Immature natural killer cell (primary cell): ENCODE measurements at places on chromosomes 2 and 18.

- no peaks in the 10 kb centered on the region for H3K4me1 ChIP-seq
- DNase-seq = no peak
- no peak overlapping the region for H3K4me3 ChIP-seq
- no peaks in the 10 kb centered on the region for H3K27me3 ChIP-seq
These were observed 11.9 kb downstream of the CAPN10 start for GRCh38 chr2:240598311-240598911.

DNA sequence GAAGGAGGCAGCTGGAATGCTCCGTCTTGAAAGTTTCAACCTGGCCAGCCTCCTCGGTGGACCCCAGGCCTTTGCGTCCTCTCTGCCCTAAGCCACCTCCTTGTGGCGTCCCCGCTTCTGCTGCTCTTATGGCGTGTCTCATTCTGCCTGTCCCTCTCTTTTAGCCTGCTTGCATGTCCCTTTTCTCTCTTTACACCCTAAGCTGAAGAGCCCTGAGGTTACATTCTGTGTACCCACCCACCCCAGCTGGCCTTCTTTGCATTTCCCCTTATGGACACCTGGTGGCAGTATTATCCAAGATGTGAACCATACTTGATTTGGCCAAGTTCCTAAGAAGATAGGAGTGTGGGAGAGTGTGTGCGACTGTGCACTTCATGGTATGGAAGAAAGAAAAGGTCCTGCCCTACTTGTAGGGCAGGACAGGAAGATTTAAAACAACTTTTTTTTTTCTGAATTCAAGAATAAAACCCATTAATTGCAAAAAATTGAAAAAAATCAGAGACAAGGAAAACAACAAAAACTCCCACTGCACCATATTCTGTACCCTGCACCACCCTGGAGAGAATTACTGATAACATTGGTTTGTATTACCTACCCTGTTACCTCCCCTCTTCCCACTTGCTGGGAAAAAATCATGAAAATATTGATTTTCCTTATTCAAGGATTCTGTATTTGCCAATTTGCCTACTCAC is 77.4 kb downstream of the DYSF start:
- H3K4me3 ChIP-seq = no peak overlapping the region
- DNase-seq = no peak
- H3K27me3 ChIP-seq = peaks cover 4% of the 10 kb centered on the region
- no peaks in the 10 kb centered on the region for H3K4me1 ChIP-seq
- H3K36me3 ChIP-seq = no peaks in the 10 kb centered on the region

DNA sequence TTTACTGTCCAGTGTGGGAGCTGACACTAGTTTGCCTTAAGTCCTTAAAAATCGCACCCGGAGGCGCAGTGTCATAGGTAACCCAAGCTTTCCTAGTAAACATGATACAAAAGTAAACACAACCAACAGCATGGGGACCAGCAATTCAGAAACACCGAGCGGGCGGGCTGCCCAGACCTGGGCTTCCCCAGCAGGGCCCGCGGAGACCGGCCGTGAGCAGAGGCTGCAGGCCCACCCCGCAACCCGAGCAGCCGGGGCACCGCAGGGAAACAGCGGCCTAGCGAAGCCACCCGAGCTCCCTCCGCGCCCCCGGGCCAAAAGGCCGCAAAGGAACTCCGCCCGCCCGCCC is 296 bp downstream of the TTC21B start:
- DNase-seq = no peak
- H3K4me1 ChIP-seq = peaks cover 6% of the 10 kb centered on the region
- H3K4me3 ChIP-seq = no peak overlapping the region
- peaks cover 2% of the 10 kb centered on the region for H3K27me3 ChIP-seq

DNA sequence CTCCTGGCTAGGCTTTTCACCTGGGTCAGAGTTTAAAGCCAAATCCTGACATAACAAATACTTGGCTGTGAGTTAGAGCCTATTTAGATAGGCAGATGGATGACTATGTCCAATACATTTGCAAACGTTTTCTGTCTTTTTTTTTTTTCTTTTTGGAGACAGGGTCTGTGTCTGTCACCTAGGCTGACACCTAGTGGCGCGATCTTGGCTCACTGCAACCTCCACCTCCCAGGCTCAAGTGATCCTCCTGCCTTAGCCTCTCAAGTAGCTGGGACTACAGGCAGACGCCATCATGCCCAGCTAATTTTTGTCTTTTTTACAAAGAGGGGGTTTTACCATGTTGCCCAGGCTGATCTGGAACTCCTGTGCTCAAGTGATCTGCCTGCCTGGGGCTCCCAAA is 124.8 kb downstream of the DYM start:
- H3K4me1 ChIP-seq = peaks cover 12% of the 10 kb centered on the region
- no peaks in the 10 kb centered on the region for H3K36me3 ChIP-seq
- no peak for DNase-seq
- no peak overlapping the region for H3K4me3 ChIP-seq
- H3K27ac ChIP-seq = no peak overlapping the region

DNA sequence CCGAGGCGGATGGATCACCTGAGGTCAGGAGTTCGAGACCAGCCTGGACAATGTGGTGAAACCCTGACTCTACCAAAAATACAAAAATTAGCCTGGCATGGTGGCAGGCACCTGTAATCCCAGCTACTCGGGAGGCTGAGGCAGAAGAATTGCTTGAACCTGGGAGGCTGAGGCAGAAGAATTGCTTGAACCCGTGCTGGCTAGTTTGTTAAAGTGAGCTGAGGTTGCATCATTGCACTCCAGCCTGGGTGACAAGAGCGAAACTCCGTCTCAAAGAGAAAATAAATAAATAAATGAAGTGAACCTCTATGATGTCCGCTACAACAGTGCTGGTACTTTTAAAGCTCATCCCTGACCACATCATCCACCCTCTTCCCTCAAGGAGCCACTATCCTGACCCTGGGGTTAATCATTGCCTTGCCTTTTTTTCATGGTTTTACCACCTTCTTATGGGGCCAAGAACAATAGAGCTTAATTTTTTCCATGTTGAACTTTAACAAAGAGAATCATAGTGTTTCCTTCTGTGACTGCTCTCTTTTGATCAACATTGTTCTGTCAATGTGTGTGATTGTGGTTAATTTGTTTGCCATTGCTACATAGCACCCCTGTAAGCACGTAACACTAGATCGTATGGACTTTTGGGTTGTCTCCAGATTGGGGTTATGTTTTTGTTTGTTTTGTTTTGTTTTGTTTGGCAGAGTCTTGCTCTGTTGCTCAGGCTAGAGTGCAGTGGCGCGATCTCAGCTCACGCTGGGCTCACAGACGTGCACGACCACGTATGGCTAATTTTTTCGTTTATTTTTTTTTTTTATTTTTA is 17.1 kb upstream of the ATRAID start:
- peaks cover 2% of the 10 kb centered on the region for H3K36me3 ChIP-seq
- no peak overlapping the region for H3K4me3 ChIP-seq
- no peaks in the 10 kb centered on the region for H3K4me1 ChIP-seq
- no peak overlapping the region for H3K27ac ChIP-seq

GRCh38 chr2:68103030-68103708 is 40.4 kb upstream of the C1D start:
- H3K4me3 ChIP-seq = no peak overlapping the region
- H3K27me3 ChIP-seq = peaks cover under 1% of the 10 kb centered on the region
- H3K27ac ChIP-seq = no peak overlapping the region
- no peak for DNase-seq

- DNase-seq = no peak
- H3K27ac ChIP-seq = no peak overlapping the region
- no peaks in the 10 kb centered on the region for H3K27me3 ChIP-seq
- no peak overlapping the region for H3K4me3 ChIP-seq
- H3K36me3 ChIP-seq = no peaks in the 10 kb centered on the region
These were observed 112.6 kb upstream of the NT5C1B start for GRCh38 chr2:18701981-18702380.

DNA sequence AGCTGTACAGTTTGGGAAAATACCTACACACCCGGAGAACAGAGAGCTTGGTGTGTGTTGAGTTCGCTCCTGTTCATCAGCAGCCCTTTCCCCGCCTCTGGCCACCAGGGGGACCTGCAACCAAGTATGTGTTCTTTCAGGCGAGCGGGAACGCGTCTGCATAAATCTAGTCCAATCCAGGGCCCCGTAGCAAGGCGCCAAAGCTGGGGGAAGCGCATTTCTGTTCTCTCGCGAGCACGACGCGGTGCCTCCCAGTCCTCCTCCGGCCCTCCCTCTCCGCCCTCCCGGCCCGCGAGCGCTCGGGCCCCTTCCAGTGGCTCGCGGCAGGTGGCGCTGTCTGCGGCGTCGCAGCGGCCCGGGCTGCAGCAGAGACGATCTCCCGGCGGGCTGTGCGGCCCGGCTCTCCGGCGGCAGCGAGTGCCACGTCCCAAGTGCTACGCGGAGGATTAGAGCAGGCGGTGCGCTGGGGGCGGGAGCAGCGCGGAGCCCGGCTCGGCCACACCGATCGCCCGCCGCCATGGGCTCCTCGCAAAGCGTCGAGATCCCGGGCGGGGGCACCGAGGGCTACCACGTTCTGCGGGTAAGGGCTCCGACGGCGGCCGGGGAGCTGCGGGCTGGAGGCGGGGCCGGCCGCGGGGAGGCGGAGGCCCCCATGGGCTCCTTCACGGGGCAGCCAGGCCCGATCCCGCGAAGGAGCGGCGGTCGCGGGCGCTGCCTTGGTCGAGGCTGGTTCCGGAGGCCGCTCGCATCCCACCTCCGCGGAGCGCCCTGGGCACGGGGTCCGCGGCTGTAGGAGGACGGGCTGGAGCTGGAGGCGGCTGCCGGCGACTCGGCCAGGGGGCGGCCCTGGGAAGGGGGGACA is at the start of gene GORASP2:
Gene GORASP2, plus strand, starts transcription at position 430 of the 862 bp plus-strand sequence. Its CDS starts 88 bp downstream, at position 518.
- H3K4me3 ChIP-seq = peak within 1 kb of the TSS; percentile 99
- peak; percentile 98 for DNase-seq
- peaks cover 13% of the 10 kb centered on the region for H3K27me3 ChIP-seq
- peak within 1 kb of the TSS; percentile 92 for H3K27ac ChIP-seq

DNA sequence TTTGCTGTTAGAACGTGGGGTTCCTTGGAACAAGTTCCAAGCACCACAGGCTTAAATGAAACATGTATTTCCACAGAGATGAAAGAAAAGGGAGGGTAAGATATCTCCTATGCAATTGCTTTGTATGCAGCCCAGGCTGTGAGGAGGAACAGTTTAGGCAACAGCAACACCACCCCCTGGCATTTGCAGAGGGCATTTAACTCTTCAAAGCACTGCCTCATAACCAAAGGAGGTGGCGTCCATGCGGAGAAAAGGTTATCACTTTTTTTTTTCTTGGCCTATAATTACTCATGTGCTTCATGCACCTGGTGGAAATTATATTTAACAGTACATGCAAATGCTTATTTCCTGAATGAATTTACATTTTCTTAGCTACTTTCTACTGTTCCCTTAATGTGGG is 286.0 kb downstream of the LPIN1 start:
- peaks cover 56% of the 10 kb centered on the region for H3K4me1 ChIP-seq
- H3K27ac ChIP-seq = no peak overlapping the region
- no peak overlapping the region for H3K4me3 ChIP-seq
- peaks cover 9% of the 10 kb centered on the region for H3K27me3 ChIP-seq
- no peak for DNase-seq
- H3K36me3 ChIP-seq = no peaks in the 10 kb centered on the region
